Stimulated activated CD8-positive, alpha-beta memory T cell treated with anti-CD3 and anti-CD28 coated beads, Interleukin-15, amount 100 ng/mL, for 24 hours (primary cell): ENCODE measurements at places on chromosomes 2 and 18.

GRCh38 chr2:29834624-29835023 lies 86.8 kb downstream of the ALK start:
- DNase-seq = no peak

GRCh38 chr2:232363784-232364615 lies 14.6 kb upstream of the ALPP start:
- no peak for DNase-seq

DNA sequence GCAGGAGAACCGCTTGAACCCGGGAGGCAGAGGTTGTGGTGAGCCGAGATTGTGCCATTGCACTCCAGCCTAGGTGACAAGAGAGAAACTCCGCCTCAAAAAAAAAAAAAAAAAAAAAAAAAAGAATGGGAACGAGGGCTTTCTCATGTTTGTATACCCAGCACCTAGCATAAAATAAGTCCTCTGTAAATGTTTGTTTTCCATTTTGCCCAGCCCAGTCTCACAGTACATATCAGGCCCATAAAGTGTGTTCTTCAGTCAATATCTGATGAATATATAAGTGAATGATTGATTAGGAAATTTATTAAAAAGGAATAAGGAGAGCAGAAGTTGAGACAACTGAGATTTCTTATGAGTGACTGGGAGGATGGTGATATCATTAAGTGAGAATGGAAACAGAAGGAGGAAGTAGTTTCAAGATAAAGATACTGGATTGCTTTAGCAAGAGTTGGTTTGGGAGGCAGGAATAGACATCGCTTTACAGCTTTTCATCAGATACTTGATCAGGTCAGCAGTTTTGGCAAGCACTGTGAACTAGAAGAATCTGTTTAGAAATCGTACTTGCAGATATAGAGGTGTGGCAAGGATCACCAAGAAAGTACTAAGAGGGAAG lies 327.5 kb downstream of the KIAA1328 start:
- DNase-seq = no peak

DNA sequence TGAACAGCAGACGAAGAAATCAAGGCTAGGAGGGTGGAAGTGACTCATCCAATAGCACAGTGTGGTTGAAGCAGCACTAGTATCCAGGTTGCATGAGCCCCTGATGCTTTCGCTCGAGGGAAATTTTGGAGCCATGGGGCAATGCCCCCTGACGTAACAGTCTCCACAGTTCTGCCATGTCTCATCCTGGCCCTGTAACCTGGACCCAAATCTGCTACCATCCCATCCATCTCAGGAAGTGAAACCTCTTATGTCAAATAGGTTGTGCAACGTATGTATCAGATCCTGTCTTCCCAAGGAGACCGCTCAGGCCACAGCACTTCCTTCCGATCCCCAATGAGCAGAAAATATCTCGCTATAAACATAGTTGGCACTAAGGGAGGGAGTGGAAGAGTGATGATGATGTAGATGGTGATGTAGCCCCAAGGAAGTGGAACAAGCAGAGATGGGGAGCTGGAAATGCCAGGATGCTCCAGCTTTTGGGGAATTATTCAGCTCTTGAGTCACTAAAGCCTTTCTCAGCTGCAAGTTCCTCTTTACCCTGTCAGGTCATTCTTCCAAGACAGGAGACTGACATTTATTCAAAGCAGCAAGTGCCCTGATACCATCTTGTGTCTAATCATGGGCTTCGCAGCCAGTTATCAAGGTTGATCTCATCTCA lies 3.0 kb upstream of the IL1B start:
- DNase-seq = no peak

DNA sequence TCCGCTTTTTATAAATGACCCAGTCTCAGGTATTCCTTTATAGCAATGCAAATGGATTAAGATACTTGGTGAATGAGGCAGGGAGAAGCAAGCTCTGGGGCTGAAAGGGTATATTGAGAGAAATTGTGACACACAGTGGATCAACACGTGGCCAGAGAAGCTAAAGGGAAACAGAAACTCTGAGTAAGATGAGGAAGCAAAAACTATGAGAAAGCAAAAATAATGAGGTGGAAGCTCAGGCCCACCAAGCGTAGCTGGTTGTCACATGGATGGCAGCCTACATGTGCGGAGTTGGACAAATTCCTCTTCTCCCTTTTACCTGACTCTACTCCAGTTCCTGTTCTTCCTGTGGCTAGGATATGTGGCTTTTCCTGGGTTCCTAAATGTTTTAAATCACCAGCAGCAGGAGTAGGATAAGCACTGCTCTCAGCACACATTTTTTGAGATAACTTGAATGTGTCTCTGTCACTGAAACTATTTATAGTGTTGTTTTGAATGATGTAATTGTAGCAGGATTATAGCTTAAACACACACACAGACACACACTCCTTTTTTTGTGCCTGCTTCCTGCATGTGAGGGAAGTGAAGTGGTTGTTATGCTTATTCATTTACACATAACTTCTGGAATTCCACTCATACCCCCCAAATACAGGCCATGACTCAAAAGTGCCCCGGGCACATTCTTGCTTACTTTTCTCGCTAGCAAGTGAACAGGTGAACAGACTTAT lies 30.1 kb upstream of the EPC2 start:
- DNase-seq = no peak

DNA sequence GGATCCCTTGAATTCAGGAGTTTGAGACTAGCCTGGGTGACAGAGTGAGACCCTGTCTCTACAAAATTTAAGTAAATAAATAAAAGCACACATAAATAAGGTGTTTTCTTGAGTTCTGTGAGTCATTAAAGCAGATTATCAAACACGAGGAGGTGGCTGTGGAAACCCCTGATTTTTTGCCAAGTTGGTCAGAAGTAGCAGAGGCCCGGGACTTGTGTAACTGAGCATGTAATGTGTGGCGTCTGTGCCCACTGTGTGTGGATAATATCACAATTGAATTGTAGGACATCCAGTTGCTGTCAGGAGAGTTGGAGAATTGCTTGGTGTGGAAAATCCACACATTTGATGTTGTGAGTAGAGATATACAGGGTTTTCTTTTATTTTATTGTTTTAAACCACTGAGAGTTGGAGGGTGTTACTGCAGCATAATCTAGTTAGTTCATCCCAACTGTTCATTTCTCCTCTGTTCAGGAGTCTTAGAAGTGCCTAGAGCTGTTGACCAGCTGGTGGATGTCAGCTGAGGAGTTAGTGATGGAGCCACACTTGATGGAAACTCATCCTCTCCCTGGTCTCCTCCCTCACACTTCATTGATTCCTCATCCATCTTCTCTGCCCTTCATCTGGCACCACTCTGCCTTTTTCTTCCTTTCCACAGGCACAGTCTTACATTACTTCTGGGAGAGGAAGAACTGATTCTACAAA lies 45.9 kb upstream of the RHOB start:
- no peak for DNase-seq

DNA sequence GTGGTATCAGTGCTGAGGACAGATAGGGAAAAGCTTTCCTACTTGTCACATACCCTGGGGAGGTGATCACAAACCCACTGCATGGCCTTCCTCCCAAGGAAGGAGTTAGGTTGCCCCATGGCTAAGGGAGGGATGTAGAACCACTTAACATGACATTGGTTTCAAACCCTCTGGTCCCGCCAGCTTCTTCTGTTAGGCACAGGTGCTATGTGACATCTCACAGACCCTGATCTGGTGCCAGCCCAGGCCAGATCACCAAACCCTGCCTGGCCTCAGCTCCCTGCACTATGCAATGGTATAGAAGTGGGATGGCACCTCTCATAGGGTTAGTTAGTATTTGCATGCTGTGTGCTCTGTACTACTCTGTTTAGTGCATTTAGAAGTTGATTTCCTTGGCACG lies 58.0 kb downstream of the TCF7L1 start:
- no peak for DNase-seq

GRCh38 chr2:178592655-178593054 lies 112.4 kb downstream of the PLEKHA3 start:
- DNase-seq = no peak

DNA sequence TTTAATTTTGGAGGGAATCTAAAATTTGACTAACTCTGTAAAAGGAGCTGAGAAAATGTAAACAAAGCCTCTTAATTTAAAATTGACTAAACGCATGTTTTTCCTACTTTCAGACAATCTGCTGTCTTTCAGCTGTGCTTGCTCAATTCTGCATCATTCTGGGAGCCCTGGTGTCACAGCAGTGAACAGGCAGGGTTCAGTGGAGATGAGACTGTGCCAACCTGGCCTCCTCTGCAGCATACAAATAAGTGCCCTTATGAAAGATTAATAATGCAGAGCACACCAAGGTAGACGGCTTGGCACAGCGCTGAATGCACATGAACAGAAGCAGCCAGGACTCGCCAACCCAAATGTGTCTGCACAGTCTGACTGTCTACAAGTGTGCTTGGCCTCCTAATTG lies 222.0 kb upstream of the CHAC2 start:
- DNase-seq = no peak

GRCh38 chr2:204862809-204863208 lies 317.5 kb downstream of the PARD3B start:
- DNase-seq = no peak

DNA sequence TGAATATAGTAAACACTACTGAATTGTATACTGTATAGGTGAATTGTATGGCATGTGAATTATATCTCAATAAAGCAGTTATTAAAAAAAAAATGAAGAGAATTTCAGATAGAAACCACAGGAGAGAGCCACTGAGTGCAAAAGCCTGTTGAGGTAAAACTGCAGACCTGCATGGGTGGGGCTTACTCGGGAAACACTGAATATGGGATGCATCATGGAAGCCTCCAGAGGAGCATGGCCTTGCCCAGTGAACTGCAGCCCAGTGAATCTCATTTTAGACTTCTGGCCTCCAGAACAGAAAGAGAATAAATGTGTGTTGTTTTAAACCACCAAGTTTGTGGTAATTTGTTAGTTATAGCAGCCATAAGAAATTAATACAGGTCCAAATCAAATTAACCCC lies 15.7 kb downstream of the GPATCH11 start:
- DNase-seq = no peak
